Fibroblast of skin of back (primary cell): ENCODE measurements at places on chromosomes 13 and 19.
A peak's percentile ranks its signal among the peaks of the same experiment; 100 is the strongest.

GRCh38 chr19:51145916-51146493, 3.9 kb downstream of the SIGLEC7 start:
- no peak for DNase-seq

DNA sequence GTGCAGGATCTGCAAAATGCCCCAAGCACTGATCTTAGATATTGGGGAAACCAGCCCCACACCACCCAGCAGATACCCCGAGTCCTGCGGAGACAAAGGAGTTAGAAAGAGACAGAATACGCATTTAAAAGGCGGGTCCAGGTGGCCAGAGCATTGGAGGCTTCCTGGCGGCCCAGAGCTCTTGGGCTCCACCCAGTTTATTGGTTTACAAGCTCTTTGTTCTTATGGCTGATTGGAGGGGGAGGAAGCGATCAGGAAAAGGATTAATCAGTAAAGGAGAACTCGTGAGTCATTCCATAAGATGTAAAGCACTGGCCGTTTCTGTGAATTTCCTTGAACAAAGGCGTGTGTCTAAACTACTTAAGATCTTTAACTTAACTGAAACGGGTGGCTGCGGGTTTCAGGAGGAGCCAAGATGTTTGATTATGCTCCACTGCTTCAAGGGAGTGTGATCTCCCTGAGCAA, 926 bp downstream of the ZNF587 start:
- peak; percentile 47 for DNase-seq

DNA sequence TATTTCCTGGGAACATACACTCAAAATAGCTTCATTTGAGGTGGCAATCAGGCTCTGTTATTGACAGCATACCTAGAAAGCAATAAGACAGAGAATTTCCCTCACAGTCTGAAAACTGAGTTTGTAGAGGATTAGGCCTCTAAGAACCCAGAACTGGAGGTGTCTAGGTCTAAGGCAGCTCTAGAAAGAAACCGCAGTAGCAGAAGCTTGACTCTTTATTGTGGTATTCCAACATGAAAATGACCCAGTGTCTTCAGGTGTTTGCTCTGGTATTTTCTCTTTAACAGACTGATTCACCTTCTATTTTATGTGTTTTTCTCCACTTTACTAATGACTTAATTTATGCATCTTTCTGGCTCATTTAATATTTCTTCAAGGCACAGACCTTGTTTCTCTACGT, 8.5 kb downstream of the COG6 start:
- no peak for DNase-seq

GRCh38 chr19:50599427-50599826, 31.2 kb upstream of the LRRC4B start:
- DNase-seq: no peak

DNA sequence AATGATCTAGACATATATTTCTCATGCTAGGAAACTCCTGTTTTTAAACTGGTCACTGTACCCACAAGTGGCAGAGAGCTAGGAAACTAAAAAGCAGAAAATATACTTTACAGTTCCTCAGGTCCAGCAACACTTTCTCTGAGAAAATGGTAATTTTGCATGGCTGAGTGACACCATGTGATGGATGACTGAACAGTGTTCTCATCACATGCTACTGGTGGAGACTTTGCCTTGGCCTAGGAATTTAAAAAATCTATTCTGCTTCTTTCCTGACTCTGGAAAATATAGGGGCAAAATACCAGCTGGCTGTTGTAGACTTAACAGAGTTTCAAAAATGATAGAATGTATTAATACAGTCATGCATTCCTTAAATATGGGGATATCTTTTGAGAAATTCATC, 50.0 kb downstream of the LATS2 start:
- DNase-seq: peak; percentile 62

DNA sequence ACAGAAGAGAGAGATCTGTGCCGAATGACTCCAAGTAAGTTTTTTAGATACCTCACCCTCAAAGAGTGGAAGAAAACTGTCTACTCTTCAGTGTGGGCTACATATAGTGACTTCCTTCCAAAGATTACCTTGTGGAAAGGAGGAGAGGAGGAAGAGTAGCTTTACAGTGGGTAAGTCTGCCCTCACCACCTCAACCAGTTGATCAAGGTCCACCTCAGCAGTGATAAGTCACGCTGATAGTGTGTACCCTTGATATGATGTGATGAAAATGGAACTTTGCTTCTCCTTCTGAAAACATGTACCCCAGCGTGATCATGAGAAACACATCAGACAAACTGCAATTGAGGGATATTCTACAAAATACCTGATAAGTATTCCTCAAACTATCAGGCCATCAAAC, 20.6 kb downstream of the KLF5 start:
- no peak for DNase-seq
